ENCODE measurements at places on chromosomes 16 and 17.

DNA sequence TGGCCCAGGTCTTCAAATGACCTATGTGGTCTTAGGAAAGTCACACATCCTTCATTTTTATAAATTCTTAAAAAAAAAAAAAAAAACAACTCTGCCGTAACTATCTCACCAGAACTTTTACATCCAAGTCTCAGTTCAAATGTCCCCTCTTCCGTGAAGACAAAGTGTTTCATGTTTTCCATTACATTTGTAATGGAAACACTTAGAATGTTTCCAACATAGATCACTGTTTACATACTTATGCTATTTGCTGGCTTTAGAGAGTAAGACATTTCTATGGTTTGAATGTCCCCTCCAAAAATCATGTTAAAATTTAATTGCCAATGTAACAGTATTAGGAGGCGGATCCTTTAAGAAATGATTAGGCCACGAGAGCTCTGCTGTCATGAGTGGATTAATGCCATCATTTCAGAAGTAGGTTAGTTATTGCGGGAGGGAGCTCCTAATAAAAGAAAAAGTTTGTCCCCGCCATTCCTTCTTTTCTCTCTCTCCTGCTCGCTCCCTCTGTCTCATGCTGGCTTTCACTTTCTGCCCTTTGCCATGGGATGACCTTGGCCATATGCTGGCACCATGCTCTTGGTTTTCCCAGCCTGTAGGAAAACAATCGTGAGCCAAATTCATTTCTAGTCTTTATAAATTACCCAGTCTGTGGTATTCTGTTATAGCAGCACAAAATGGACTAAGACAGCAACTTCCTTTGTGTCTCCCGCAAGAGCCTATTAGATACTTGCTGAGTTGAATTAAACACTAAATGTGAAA lies 887.8 kb upstream of the SOX9 start:
- no peak for DNase-seq

- no peak for DNase-seq
Observed at GRCh38 chr17:40242774-40243173, 23.7 kb downstream of the WIPF2 start.

GRCh38 chr17:73827627-73828291 lies 183.5 kb upstream of the SDK2 start:
- DNase-seq: no peak

GRCh38 chr16:84084570-84085270 lies 32.0 kb downstream of the MBTPS1 start:
- peak; percentile 34 for DNase-seq

GRCh38 chr17:75683583-75683982 lies 16.4 kb downstream of the SAP30BP start:
- no peak for DNase-seq

GRCh38 chr17:82246365-82247181 lies 17.7 kb downstream of the SLC16A3 start:
- no peak for DNase-seq

- DNase-seq: no peak
Observed at GRCh38 chr17:29346462-29346861, 43.7 kb upstream of the TAOK1 start.

DNA sequence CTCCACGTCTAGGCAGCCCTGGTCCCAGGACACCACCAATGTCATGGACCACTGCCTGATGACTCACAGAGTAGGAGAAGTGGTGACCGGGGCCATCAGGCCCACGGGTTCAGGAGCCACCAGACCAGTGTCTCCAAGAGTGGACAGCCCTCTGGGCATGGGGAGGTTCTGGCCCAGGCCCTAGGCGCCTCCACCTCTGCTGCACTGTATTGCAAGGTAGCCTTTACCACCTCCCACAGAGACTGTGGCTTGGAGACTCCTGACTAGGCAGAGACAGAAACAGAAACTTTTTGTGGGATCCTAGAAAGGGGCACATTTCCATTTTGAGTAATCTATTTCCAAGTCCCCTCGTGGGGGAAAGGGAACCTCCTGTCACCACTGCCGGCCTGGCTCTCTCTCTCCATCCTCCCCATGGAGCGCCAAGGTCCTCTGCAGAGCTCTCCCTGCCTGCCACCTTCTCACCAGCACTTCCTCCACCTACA lies 2.9 kb downstream of the CDIP1 start:
- DNase-seq: no peak

DNA sequence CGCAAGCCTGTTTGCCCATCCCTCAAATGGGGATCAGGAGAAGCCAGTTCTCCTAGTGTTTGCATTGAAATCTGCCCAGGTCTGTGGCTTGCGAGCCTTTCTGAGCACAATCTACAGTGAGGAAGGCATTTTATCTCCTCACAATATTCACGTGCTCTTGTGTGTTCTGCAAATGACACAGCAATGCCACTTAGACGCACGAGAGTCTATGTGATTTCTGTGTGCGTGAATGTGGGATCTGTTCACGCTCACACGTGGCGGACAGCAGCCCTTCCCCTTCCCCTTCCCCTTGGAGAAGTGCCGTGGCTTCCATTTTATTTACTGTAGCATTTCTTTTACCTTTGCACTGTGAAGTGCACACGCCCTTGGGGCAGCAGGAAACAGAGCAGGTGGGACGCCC lies 17.7 kb upstream of the CBFA2T3 start:
- no peak for DNase-seq

DNA sequence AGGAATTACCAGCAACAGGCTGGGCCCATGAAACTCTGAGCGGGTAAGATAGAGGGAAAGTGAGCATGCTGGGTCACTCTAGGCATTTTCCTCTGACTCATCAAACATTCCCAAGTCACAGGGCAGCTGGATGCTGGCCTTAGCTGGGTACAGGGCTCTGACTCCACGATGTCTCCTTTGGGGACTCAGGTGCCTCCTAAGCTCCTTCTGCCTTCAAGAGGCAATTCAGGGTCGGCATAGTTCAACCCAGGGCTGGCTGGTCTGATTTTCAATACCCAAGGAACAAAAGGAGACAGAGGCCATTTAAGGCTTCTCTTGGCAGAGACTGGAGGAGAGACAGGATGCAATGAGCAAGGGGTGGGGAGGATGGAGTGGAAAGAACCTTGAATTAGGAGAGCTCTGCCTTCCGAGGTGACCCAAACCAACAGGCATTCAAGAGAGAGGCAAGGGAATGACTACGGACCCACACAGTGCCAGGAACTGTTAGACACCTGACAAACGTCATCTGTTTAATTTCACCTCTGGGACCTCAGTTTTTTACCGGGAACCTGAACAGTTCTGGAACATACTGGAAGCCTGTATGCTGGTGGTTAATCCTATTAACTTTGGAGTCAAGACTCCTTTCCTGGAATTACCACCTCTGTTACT lies 910 bp downstream of the WBP2 start:
- no peak for DNase-seq

DNA sequence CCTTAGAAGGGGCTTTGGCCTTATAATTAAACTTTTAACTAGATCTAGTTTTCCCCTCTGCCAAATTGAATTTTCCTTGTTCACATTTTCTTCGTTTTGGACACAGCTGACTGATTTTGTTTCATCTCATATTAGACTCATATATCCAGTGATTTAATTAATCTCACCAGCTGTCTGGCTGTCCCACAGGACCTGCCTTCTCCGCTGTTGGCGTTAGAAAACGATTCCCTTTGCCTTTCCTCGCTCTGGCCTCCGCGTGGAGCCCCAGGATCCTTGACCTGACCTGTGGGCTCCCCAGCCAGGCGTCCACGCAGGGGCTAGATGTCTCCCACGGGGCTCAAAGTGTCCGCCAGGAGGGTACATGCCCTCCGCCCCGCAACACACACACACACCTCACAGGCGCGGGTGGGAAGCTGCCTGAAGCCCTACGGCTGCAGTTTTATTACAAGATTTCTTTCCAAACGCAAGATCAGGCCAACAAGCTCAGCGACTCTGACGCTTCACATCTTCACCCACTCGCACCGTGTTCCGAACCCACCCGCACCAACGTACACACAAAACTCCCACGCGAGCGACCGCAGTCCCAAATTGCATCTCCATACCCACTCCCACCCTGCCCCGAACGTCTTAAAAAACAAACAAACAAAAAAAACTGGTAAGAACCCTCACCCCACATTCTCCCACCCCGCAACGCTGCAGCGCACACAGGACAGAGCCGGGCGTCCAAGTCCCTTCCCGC lies 1.1 kb downstream of the RPRML start:
- DNase-seq: no peak

DNA sequence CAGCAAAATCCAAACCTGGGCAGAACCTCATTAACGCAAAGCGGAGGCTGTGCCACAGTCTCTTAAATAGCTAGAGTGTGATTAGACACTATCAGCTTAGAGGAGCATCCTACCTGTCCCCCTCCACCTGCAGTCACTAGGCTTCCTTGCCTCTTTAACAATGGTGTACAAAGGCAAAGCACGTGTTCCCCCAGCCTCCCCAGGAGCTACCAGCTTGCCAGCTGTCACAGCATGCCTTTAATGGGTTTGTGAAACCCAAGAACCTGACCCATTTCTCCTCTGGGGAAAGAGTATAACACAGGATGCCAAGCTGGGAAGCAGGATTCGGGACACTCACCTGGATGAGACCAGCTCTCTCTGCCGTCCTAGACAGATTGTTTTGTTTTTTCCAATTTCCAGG lies 37.2 kb upstream of the TBX2 start:
- no peak for DNase-seq

DNA sequence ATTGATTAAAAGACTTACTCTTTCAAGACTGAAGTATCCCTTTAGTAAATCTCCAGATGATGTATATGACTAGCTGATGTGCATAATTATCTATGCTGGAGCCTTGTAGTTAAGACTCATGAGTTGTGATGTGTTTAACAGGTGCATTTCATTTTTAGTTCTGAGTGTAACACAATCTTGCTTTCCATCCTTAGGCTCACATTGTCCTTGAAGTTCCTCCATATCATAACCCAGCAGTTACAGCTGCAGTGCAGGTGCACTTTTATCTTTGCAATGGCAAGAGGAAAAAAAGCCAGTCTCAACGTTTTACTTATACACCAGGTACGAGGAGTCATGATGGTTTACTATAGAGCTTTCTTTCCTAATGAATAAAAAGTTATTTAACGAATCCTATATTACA lies 52.9 kb downstream of the ESRP2 start:
- no peak for DNase-seq

DNA sequence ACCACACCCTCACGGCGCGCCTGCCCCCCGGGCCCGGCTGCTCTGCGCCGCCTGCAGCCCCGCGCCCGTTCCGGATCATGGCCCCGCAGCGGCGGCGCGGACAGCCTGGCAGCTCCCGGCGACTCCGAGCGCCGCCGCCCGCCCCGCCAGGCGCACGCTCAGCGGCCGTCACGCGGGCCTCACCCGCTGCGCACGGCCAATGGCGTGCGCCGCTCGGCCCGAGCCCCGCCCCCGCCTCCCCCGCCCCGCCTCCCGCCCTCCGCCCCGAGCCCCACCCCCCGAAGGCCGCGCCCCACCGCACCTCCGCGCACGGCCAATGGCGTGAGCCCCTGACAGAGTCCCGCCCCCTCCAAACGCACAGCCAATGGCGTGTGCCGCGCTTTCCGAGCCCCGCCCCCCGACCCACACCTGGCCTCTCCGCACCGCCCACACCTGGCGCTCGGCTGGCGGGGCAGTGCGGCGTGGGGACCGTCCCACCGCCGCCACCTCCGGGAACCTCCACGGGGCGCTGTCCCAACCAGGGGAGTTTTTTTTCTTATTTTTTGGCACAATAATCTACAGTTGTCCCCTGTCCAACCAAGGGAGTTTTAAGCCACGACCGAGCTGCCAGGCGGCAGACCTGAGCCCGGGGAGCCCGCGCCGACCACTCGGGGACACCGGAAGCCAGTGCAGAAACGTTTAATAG lies at the start of gene PCYT2:
TSS of gene PCYT2 (minus strand) at position 123 of the 685 bp plus-strand sequence. CDS start at position 79, 44 bp downstream.
- peak; percentile 91 for DNase-seq

All from stimulated activated CD4-positive, alpha-beta T cell treated with anti-CD3 and anti-CD28 coated beads, Interleukin-1b, Interleukin-23, amount 100 ng/mL, for 4 hours (primary cell).